Effector memory CD8-positive, alpha-beta T cell (primary cell): ENCODE measurements at places on chromosomes 2 and 18.

- DNase-seq, result no peak
Measured at GRCh38 chr2:240946654-240947053, 40.5 kb downstream of the CROCC2 start.

GRCh38 chr2:218618102-218618860 is 10.6 kb downstream of the PLCD4 start:
- DNase-seq, result no peak

DNA sequence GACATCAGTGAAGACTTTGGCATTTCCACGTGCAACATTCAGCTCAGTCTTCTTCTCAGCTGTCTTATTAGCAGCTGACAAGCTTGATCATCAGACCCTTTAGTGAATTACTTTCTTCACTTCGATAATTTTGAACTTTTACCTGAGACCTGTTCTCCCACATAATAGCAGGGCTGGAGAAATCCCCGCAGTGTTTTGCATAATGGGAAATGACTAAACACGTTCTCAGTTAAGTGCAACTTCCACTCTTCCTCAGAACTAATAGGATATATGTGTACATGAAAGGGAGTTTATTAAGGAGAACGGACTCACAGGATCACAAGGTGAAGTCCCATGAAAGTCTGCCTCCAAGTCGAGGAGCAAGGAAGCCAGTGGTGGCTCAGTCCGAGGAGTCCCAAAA is 28.8 kb upstream of the MBP start:
- no peak for DNase-seq

GRCh38 chr18:34730774-34731173 is 20.7 kb downstream of the DTNA start:
- no peak for DNase-seq

- DNase-seq, result no peak
Measured at GRCh38 chr2:201999279-201999678, 34.4 kb upstream of the FZD7 start.

DNA sequence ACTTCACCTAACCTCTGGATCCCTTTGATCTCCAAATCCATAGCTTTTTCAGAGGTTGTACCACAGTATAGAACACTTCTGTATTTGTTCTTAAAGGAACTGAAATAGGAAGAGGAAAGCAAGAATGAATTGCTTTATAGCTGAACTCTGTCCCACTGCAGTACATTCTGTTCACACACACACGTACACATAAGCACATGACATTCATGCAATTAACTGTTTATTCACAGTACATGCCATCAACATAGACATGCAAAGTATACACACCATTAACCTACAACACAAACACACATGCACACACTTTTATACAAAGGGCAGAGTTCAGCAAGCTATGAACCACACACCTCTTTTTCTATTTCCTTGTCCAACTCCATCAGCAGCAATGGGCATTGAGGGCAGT is 43.2 kb downstream of the MRPL33 start:
- DNase-seq, result no peak

DNA sequence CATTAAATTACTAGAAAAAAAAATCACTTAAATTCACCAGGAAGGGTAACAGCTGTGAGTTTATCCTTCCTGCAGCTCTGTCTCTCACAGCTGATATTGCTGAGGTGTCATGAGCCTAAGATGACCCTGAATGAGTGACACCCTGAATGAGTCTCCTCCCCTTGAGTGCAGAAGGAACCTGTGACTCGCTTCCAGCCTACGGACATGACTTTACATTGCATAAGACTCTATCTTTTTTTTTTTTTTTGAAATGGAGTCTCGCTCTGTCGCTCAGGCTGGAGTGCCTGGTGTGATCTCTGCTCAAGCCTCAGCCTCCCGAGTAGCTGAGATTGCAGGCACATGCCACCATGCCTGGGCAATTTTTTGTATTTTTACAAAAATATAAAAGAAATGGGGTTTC is 14.1 kb downstream of the MRO start:
- DNase-seq, result no peak

DNA sequence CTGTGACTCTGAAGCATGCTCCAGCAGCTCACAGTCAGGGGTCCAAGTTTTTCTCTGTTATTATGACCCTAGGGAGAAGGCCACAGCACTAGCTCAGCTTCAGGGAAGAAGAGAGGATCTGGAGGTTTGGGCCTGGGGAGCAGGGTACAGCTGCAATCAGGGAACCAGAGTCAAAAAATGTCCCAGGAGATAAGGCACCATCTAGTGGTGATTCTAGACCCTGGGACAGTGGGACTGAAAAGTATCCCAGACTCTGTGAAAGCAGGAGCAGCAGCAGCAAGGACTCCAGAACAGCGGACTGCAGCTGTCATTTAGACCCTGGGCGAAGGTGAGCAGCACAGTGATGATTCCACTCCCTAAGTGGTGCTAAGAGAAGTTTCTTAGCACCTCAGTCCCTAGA is 278.4 kb upstream of the DDX18 start:
- no peak for DNase-seq

- DNase-seq, result no peak
Measured at GRCh38 chr18:48713309-48713708, 174.5 kb downstream of the CTIF start.
